A549 treated with Mapracorat at 1 μM for 4 hours (cell line): ENCODE measurements at places on chromosomes 3 and 15. TPM values are rescaled to one million over a fixed set of nuclear protein-coding genes. Genes with fewer than 3 reads are reported as not detected.

CLEC3B gene
- total RNA-seq: 0.27 TPM in 1 of 5 replicates, not detected in the others

FBLN2 gene
- 1.6 to 3.5 TPM (median 2.1 TPM) in 5 replicates for total RNA-seq

BNC1 gene
- total RNA-seq: 0.72 to 0.95 TPM (median 0.76 TPM) in 5 replicates

NOP10 gene
- 524 to 603 TPM (median 535 TPM) in 5 replicates for total RNA-seq

RNF7 gene
- 132 to 143 TPM (median 139 TPM) in 5 replicates for total RNA-seq

TMPRSS7 gene
- 0.08 to 0.14 TPM (median 0.10 TPM) in 4 of 5 replicates, not detected in the other for total RNA-seq

CIB2 gene
- total RNA-seq: 25.7 to 28.9 TPM (median 27.6 TPM) in 5 replicates

DGKG gene
- total RNA-seq: 5.7 to 11.4 TPM (median 7.2 TPM) in 5 replicates

ARPP21 gene
- total RNA-seq: 0.05 to 0.32 TPM (median 0.13 TPM) in 3 of 5 replicates, not detected in the others

MYL3 gene
- not detected in 5 replicates for total RNA-seq

C3orf85 gene
- not detected in 5 replicates for total RNA-seq

OR5AC2 gene
- total RNA-seq: not detected in 5 replicates

CEMIP gene
- total RNA-seq: 0.82 to 2.0 TPM (median 1.2 TPM) in 5 replicates

GOLGA8S gene
- total RNA-seq: 0.10 to 0.23 TPM (median 0.18 TPM) in 5 replicates
